ENCODE measurements at places on chromosomes 3 and 15. TPM values are rescaled to one million over a fixed set of nuclear protein-coding genes. Genes with fewer than 3 reads are reported as not detected.

Gene DUOX1
- total RNA-seq, result 0.67 TPM

Gene SAMMSON
- total RNA-seq, result not detected

Gene ROBO2
- not detected for total RNA-seq

Gene NEK4
- 23.1 TPM for total RNA-seq

Gene LRRN1
- total RNA-seq, result 0.70 TPM

Measured in T-cell (primary cell).